ENCODE measurements at places on chromosomes 3 and 15.
A peak's percentile ranks its signal among the peaks of the same experiment; 100 is the strongest.

DNA sequence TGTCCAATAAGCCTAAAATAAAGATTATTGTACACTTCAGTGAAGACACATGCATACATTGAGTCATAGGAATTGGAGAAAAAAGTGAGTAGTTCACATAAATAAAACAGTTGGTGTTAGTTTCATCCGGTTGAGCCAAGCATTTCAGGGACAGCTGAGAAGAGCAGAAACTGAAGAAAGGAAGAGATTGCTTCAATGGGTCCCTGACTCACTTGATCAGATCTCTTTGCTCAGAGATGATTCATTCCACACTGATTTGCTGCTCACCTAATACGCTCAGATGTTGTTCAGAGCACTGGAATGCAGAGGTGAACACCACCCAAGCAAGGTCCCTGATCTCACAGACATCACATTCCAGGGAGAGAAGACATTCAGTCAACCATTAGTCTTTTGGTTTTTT lies 93.7 kb downstream of the RAD18 start:
- DNase-seq = no peak

GRCh38 chr3:98563661-98564281 lies 29.6 kb downstream of the CPOX start:
- DNase-seq = no peak

DNA sequence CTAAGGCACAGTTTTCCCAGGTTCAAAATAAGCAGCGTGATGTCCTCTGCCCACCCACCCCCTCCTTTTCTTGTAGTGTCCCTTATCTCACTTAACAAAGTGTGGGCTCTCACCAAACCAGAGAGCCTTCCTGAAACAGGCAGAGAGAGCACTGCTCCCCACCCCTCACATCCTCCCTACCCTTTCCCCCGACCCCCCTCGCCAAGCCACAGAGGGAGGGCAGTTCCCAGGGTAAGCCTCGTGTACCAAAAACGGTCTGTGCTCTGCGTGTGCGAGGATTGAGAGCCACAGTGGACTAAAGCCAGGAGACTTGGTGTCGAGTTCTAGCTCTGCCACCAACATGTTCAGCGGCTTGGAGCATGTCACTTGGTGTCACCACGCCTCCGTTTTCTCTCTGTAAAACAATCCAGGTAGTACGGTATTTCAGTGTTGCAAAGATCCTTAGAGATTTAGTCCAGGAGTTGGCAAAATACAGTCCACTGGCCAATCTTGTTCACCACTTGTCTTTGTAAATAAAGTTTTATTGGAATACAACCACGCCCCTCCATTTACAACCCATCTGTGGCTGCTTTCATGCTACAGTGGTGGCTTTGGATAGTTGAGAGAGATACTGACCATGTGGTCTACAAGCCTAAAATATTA lies 249.9 kb downstream of the OPA1 start:
- DNase-seq = no peak

- no peak for DNase-seq
Observed at GRCh38 chr3:111913163-111913763, 54.2 kb downstream of the PHLDB2 start.

DNA sequence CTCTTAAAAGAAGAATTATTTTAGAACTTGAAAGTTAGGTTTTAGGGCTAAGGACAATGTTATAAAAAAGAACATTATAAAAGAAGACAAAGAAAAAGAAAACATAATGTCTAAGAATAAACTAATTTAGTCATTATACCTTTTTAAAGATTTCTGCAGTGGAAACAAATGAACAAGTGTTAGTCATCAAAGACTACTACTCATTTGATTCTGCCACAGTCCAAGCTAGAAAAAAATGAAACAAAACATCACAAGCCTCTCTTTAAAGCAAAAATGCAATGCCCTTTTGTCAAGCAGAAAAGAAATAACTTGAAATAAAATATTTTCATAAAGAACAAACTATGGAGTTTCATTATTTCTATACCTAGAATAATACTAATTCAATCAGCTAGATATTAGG lies 102.0 kb downstream of the TBC1D5 start:
- DNase-seq = no peak

- no peak for DNase-seq
Observed at GRCh38 chr15:65920121-65920520, 50.8 kb downstream of the RAB11A start.

DNA sequence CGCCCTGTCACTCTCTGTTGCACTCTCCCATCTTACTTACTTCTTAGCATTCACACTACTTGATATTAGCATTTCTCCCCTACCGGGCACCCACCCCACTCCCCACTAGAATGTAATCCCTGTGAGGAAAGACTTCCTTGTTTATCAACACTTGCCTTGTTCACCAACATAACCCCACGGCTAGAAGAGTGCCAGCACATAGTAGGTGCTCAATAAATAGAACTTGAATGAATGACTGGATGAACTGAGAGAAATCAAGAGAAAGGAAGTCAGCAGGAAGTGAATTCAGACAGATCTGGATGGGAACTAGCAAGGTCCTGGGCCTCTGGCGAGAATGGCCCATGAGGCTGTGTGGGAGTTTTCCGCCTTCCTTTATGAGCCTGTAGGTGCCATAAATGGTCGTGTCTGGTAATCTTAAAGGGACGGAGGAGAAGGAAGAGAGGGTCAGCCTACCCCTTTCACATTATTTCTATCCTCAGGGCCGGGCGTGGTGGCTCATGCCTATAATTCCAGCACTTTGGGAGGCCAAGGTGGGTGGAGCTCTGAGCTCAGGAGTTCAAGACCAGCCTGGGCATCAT lies 42.4 kb upstream of the HERC1 start:
- no peak for DNase-seq

DNA sequence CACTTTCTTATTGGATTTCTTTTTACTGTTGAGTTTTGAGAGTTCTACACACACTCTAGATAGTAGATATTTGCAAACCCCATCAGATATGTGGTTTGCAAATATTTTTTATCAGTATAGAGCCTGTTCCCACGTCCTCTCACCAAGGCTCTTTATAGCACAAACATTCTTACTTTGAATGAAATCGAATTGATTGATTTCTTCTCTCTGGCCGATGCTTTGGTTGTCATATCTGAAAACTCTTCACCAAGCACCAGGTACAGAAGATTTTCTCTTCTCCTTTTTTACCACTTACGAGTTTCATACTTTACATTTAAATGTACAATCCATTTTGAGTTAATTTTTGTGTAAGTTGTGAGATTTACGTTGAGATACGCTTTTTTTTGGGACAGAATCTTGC lies 163.4 kb downstream of the PTPRG start:
- no peak for DNase-seq

GRCh38 chr3:174462916-174463315 lies 396.2 kb upstream of the NAALADL2 start:
- DNase-seq = no peak

DNA sequence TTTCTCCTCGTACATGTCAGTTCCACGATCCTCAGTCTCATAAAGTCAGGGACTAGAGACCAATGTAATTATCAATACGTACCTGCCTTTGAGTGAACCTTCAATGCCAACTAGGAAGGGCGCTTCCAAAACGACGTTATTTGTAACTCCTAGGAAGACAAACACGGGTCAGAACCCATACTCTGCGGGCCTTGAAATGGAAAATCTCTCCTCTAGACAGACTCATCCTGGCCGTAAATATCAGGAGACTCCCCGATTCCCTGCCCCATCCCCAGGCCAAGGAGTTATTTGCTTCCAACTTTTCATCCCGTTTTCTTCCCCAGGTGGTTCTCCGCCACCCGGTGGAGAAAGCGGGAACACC lies 578 bp downstream of the OIP5 start:
- no peak for DNase-seq

GRCh38 chr15:79970624-79971434 lies at the start of gene BCL2A1:
Gene BCL2A1, minus strand, starts transcription at chr15:79971196. Its CDS starts 77 bp downstream, at chr15:79971119.
- peak; percentile 33 for DNase-seq

- DNase-seq = no peak
Observed at GRCh38 chr15:23877502-23878412, 190.7 kb upstream of the NDN start.

DNA sequence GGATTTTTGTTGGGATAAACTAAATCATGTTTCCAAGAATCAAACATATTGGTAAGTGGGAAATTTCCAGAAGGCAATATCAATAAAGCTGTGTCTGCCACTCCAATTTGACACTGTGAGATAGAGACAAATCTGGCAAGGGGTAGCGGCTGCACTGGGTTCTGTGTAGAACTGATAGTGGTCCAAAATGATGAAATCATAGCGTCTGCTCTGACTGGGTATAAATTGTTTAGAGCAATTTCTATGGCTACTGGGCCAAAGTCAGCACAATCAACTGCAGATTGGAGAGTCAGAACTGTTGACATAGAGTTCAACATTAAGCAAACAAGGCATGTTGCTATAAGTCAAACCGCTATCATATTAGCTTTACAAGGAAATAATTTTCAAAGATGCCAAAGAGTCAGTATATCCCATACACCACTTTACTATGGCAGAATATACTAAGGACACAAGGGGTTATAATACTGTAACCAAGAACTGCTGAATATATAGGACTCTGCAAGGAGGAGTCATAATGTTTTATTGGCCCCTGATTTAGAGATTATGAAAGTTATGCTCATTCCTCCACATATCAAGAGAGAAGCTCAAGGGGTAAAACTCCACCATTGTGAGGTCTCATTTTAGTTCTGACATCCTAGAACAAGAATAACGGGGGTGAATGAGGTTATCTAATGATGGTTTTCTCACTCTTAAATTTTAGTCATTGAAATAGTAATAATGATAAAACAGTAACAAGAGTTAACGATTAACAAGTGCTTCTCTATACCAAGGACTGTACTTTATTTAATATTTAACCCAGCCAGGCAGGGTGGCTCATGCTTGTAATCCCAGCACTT lies 309.7 kb upstream of the GADL1 start:
- no peak for DNase-seq

GRCh38 chr15:25933456-25934158 lies 70.5 kb upstream of the ATP10A start:
- DNase-seq = peak; percentile 23

GRCh38 chr15:94352636-94353487 lies 121.5 kb downstream of the MCTP2 start:
- DNase-seq = no peak

DNA sequence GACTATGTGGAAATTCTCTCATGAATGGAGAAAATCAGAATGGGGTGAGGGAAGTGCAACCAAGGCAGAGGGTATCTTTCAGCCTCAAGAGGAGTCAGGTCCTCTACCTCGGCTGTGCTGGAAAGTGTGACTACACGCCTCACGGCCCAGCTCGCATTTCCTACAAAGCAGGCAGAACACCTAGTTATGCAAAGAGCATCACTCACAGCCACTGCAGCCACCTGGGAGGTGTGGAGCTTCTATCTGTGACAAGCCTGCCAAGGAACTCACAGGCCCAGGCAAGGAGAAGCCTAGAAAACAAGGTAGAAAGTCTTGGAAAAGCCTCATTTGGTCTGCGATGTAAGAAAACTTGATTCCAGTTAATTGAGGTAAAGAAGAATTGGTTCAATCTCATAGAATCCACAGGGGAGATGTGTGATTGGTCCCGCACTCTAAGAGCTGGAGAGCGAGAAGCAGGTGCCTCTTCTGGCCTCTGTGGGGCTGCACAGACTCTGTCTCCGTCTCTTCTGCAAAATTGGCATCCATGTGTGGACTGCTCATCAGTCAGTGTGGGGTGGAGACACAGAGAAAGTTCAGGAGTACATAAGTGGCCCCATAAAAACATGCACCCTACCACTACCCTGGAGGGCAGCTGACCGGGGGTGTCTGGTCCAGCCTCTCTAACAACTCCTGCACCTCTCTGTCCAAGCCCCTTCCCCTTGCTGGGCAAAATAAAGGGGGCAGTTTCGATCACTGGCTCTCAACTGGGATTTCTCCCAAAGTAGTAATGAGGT lies 76.8 kb downstream of the TAMM41 start:
- DNase-seq = no peak

GRCh38 chr15:92611995-92612745 lies 43.4 kb downstream of the FAM174B start:
- no peak for DNase-seq

GRCh38 chr15:63923993-63924950 lies 90.5 kb upstream of the HERC1 start:
- no peak for DNase-seq

DNA sequence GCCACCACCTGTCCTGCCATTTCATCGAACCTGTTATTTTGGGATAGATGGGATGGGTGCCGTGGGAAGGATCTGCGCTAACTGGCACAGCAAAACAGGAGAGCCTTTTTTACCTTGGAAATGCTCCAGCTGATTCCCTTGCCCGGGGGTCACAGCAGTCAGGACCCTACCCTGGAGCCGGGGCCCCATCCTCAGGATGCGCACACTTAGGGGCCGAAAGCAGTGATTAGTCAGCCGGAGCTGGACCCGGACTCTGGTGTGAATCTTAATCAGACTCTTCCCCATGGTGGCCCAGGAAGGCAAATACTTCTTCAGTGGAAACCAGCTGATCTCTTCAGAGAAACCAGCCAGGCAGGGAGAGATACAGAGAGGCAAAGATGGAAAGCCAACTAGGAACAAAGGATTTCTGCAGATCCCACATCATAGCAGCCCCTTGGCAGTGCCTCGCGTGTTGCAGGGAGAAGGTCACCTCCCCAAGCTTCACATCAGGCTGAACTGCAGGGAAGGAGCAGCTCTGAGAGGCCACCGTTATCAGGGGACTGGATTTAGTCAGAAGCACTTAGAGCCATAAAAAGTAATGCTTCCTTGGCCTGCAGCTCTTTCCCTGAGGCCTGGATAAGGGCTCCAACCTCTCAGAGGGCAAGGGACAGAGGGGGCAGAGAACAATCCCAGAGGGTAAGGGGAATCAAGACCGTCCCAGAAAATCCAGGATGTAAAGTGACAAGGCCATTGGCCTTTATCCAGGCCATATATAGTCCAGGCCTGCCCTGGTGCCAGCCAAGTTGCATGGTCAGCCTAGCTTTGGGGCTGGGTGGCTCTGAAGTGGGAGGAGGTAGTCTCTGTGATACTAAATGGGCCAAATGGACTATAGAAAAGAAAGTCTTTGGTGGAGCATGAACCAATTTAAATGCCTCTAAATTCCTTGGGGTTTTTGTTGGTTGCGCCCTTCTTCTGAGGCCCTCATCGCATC lies 52.9 kb downstream of the WDR76 start:
- DNase-seq = no peak

- DNase-seq = no peak
Observed at GRCh38 chr15:48898446-48898845, 20.5 kb downstream of the EID1 start.

Measured in activated CD8-positive, alpha-beta memory T cell treated with anti-CD3 and anti-CD28 coated beads for 4 hours (primary cell).